ENCODE measurements at places on chromosomes 16 and 17.

GRCh38 chr17:4796552-4796920 is 572 bp downstream of the PSMB6 start:
- no peak for DNase-seq

DNA sequence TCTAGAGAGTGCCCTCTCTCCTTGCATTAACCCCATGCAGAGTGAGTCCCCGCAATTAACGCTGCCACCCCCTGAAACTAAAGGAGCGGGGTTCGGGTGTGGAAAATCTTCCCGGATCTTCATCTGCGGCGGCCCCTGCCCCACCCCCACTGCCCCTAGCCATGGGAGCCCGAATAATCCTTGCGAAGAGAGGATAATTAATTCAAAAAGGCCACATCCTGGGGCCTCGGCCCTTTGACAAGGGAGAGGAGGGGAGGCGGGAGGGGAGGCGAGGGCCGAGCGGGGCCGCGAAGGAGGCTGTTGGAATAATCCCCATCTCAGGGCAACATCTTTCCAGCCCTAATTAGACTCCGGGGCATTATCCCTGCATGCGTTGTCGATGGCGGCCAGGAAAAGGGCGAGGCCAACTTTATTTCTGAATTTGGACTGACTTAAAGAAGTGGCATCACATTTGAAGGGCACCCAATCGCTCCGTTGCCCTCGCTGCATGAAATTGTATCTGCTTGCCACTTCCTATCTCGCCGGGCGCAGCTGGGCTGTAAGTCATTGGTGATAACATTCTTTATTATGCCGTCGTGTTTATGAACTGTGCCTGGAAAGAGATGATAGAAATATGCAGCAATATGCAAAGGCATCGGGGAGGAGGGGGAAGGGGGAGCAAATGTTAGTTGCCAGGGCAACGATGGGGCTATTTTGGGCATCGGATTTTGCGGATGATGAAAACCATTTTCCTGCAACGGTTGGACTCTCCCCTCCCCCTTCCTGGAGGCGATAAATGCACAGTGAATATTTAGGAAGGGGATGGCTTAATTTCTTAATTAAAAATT is 387.1 kb upstream of the TNRC6C start:
- peak; percentile 12 for DNase-seq

- no peak for DNase-seq
Observed at GRCh38 chr17:82805254-82805653, 34.6 kb downstream of the ZNF750 start.

- DNase-seq = no peak
Observed at GRCh38 chr16:1723450-1724147, 17.6 kb downstream of the MAPK8IP3 start.

GRCh38 chr17:79840269-79840988 is 1.2 kb upstream of the CBX4 start:
- DNase-seq = no peak

DNA sequence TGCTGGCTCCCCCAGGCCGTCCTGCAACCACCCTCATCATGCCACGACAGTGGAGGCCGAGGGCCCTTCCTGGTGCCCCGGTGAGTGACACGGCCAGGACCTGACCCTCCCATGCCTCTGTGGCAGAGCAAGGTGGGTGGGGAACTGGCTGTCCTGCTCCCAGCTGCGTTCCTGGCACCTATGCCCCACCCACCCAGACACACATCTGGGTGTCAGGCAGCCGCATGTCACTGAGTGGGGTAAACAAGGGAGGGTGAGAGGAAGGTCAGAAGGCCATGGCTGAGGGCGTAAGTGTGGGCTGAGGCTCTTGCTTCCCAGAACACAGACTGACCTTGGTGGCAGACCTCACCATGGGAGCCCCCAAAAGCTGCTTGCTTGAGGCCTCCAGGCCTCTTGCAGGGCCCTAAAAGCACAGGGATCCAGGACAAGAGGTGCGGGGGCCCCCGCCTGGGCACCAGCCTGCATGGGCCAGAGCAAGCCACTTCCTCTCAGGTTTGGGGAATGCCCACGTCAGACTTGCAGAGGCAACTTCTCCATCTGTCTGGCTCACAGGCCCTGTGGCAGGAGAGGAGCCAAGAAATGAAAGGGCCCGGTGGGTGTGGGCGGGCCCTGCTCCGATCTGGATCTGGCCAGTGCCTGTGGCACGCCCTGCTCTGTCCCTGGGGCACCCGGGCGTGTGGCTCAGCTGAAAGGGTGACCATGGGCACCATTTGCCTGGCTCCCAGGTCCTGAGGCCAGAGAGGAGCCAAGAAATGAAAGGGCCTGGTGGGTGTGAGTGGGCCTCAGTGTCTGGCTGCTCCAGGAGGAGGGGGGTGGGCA is 3.9 kb upstream of the CCDC57 start:
- DNase-seq = peak; percentile 88

- no peak for DNase-seq
Observed at GRCh38 chr17:2137342-2138098, 82.6 kb downstream of the HIC1 start.

- DNase-seq = no peak
Observed at GRCh38 chr16:26078716-26079355, 387.1 kb downstream of the HS3ST4 start.

DNA sequence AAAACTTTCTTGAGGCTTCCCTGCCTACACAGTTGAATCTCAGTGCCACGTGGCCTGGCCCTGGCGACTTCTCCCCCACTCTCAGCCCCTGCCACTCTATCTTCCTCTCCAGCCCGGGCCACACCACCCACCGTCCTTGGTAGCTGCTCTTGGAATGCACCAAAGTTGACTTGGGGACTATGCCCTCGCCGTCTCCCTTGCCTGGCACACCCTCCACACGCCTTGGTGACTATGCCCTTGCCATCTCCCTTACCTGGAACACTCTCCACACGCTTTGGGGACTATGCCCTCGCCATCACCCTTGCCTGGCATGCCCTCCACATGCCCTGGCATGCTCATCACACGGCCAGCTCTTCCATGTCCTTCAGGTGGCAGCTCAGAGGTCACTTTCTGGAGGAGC is 15.5 kb upstream of the TVP23A start:
- no peak for DNase-seq

GRCh38 chr17:68777243-68777855 is 176.2 kb upstream of the FAM20A start:
- DNase-seq = peak; percentile 12

- no peak for DNase-seq
Observed at GRCh38 chr17:63267846-63268245, 178.3 kb downstream of the CYB561 start.

GRCh38 chr17:70654706-70655105 is 485.4 kb downstream of the KCNJ2 start:
- DNase-seq = no peak

GRCh38 chr17:69323806-69324205 is 3.1 kb downstream of the ABCA5 start:
- no peak for DNase-seq

GRCh38 chr16:27389272-27389961 is 12.6 kb upstream of the IL21R start:
- DNase-seq = no peak

- DNase-seq = no peak
Observed at GRCh38 chr16:9599415-9600120, 508.1 kb downstream of the HAPSTR1 start.

DNA sequence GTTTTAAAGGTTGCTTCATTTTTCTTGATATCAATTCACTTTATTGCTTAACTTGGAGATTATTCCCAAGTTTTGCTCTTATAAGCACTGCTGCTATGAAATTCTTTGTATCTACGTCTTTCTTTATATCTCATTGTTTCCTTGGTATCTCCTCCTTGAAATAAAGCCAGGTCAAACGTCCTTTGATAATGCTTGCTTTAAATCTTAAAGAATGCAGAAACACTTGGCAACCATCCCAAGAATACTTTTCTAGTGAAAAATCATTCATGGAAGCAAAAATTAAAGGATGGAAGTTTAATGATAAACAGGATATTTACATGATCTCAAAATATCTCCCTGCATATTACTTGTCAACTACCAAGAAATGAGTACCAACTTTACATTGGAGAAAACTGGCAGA is 175.2 kb downstream of the CPPED1 start:
- no peak for DNase-seq

DNA sequence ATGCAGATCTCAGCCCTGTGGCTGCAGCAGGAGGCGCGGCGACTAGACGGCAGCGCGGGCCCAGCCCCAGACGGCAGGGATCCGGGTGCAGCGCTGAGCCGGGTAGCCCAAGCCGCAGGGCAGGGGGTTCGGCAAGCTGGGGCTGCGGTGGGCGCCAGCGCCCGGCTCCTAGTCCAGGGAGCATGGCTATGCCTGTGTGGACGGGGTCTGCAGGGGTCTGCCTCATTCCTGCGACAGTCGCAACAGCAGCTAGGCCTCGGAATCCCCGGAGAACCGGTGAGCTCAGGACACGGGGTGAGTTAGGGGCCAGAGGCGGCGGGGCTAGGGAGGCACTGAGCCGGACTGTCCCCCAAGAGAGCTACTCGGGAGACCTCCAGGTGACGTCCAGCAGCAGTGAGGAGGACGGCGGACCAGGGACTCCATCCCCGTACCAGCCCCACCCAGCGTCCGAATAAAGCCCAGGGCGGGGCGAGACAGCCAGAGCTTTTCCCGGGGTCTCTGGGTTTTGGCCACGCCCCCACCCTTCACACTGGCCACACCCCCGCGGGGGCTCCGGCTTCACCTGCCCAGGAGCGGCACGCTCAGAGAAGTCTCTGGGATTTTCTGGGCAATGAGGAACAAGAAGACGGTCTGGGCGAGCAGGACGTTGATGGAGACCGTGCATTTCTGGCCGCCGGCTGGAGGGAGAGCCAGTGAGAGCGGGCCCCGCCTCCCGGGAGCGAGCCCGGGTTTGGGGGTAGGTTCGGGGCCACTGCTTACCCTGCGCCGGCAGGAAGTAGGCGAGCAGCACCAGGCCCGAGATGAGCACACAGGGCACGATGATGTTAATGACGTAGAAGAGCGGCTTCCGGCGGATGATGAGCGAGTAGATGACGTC is 1.1 kb downstream of the C17orf107 start:
- DNase-seq = peak; percentile 90

- DNase-seq = no peak
Observed at GRCh38 chr17:69325518-69326376, 1.2 kb downstream of the ABCA5 start.

- no peak for DNase-seq
Observed at GRCh38 chr16:1865902-1866690, 5.9 kb downstream of the MEIOB start.

DNA sequence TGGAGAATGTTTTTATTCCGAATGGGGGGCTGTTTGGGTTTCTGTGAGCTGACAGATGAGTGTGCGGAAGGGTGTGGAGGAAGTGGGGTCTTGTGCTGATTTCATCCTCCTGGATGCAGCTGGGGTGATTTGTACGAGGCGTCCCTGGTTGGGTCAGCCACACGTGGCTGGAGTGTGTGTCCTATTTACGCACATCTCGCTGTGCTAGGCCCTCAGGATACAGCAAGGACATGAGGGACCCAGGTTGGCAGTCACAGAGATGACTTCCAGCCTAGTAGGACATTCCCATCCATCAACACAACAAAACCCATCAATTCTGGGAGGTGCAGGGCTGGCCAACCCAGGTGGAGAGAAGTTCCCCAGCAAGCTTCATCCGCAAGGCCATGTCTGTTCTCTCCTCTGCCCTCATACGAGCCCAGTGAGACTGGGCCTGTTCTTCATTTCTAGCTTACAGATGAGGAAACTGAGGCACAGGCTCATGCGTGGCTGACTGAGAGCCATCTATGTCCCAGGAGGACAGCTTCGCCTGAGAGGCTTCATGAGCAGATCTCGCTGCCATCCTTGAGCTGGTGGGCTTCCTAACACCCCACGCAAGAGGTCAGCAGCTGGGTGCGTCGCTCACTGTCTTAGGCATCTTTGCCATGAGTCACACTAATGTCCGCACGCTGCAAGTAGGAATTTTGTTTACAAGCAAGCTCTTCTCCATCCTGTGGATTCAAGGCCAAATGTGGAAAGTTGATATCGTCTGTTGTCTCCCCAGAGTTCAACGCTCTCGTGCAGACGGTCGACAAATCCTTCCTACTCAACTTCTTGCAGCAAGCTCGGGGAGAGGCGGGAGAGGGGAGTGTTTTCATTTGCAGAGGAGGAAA is 24.4 kb downstream of the IRF8 start:
- no peak for DNase-seq

- DNase-seq = no peak
Observed at GRCh38 chr17:71417142-71417541, 703.7 kb upstream of the SOX9 start.

DNA sequence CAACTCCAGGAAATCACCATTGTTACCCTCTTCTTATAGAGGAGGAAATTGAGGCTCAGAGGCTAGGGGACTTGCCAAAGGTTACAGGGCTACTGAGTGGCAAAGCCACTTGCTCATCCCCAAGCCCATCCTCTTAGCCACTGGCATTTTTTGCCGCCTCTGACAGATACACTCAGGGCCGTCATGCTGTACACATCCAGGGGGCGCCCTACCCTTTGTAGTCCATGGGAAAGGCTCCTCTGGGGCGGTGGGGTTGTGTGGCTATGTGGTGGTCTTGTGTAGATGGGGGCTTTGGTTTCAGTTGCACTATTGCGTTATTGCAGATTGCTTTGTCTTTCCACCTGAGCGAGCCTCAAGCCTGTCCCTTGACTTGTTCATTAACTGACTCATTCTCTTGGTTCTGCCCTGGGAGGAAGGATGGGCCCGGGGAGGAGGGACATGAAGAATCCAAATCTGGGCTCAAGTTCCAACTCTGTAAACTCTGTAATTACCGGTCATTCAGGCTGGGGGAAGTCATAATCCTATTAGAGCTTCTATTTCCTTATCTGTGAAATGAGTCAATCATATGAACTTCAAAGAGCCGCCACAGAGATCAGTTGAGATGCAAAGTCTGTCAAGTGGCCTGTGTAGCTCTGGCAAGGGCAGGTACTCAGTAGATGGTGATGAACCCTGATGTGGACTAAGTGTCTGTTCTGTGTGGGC is 2.8 kb downstream of the NOS2 start:
- no peak for DNase-seq

- no peak for DNase-seq
Observed at GRCh38 chr16:54912720-54913119, 17.9 kb upstream of the IRX5 start.

DNA sequence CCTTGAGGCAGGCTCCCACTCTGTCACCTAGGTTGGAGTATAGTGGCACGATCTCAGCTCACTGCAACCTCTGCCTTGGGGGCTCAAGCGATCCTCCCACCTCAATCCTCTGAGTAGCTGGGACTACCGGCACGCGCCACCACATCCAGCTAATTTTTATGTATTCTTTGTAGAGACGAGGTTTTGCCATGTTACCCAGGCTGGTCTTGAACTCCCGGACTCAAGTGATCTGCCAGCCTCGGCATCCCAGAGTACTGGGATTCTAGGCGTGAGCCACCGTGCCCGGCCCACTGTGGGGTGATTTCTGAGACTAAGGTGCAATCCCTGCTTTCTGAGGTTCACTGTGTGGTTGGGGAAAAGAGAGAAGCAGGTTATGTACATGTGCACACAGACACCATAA is 12.0 kb upstream of the SLC12A3 start:
- DNase-seq = no peak

- no peak for DNase-seq
Observed at GRCh38 chr16:58506241-58507194, 6.6 kb downstream of the NDRG4 start.

DNA sequence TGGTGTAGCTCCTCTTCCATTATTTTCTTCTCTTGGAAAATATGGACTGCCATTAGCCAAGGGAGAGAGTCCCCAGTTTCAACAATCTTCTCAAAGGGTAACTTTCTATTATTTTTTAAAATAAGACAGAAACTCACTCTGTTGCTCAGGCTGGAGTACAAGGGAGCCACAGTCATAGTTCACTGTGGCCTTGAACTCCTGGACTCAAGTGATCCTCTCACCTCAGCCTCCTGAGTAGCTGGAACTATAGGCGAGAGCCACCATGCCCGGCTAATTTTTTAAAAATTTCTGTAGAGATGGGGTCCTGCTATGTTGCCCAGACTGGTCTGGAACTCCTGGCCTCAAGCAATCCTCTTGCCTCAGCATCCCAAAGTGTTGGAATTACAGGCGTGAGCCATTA is 13.1 kb downstream of the COG4 start:
- no peak for DNase-seq

- no peak for DNase-seq
Observed at GRCh38 chr17:30832438-30833124, 815 bp downstream of the ATAD5 start.
